ENCODE measurements at places on chromosomes 2 and 18.
A peak's percentile ranks its signal among the peaks of the same experiment; 100 is the strongest.

DNA sequence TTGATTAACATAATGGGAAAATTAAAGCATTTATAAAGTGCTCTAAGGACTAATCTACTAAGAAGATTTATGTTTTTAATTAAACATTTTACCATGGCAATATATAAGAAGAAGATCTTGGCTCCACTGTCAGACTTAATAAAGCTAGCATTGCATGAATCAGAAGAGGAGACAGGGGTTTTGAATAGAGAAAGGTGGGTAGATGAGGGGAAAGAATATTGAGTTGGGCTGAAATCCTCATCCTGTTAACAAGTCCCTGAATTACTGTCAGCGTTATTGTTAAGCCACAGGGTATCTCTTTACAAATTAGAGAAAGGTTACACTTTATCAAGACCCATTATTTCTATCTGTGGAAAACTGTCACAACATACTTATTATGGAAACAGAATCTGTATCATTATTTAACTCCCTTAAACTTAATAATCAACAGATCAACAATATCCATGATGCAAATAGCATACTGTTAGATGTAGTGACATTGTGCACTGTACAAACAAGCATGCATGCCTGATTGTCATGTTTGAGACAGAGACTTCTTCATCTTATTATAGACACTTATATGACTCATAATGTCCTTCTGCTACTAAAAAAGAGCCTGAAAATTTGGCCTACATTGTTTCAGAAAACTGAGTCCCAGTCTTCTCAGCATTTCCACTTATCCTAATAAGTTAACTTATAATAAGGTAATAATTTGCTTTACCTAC lies 304.1 kb downstream of the NRXN1 start:
- no peak for DNase-seq

- no peak for DNase-seq
These were observed 25.1 kb downstream of the DOCK10 start for GRCh38 chr2:225017098-225017685.

DNA sequence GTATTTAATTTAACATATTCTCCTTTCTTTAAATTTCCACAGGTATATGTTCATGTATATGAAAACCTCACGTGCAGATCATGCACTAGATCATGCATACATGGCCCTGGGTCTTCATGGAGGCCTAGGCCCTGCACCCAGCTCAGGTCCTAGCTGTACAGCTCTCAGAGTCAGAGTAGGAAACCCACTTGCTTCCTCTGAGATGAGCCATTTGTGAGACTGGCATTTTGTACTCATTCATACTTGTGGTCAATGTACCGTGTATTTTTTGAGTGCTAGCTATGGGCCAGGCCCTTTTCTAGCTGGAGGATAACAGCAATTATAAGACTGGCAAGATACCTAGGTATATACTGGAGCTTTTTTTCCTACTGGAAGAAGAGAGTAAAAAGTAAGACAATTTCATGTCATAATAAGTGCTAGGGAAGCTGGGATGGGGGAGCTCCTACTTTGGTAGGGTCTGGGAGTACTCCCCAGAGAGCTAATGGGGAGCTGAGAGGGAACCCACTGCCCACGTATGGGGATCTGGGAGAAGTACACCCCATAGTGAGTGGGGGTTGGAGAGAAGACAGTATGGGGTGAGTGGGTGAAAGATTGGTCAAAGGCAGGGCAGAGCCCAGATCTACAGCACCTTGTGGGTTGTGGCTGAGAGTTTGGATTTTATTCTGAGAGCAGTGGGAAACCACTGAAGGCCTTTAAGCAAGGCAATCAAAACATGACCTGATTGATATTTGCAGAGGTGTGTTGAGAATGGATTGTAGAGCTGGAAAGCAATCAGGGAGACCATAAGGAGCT lies 72.0 kb downstream of the POLE4 start:
- no peak for DNase-seq

- DNase-seq = no peak
These were observed 173.5 kb downstream of the ALK start for GRCh38 chr2:29747786-29748470.

DNA sequence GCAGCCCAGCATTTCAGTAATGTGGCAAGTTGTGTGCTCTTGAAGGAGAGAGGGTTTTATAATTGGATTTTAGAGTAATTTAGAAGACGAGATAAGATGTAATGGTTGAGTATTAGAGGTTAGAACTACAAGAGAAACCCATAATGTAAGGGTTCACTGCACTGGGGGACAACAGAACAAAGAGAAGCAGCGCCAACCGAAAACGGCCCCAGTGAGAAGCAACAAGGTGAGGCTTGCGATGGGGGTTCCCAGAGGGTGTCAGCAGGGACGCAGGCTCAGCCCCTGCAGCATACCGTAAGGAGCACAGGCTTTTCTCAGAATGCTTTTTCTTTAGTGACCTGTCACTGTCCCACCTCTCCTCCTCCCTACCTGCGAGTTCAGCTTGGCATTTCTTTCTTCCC lies 183.9 kb upstream of the ETAA1 start:
- DNase-seq = no peak

GRCh38 chr2:100291152-100291970 lies 30.9 kb downstream of the LONRF2 start:
- no peak for DNase-seq

GRCh38 chr18:48328473-48329210 lies 80.5 kb downstream of the ZBTB7C start:
- DNase-seq = no peak

DNA sequence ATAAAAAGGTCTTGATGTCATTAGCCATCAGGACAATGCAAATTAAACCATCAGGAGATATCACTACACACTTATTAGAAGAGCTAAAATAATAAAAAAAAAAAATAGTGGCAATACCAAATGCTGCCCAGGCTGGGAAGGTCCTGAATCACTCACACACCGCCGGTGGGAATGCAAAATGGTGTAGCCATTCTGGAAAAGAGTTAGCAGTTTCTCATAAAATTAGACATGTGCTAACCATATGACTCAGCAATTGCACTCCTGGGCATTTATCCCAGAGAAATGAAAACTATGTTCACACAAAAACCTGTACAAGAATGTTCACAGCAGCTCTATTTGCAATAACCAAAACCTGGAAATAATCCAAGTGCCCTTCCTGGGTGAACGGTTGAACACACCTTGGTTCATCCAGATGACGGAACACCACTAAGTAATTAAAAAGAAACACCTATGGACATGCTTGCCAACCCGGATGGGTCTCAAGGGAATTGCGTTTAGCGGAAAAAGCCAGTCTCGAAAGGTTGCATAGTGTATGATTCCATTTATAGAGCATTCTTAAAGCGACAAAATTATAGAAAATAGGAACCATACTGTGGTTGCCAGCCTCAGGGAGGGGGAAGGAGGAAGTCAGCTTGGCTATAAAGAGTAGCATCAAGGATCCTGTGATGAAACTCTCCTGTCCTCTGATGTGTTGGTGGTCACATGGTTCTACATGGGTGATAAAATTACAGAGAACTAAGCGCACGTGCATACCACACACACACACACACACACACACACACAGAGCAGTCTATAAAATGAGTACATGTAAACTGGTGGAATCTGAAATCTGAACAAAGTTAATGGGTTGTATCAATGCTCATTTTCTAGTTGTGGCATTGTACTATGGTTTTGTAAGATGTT lies 4.6 kb downstream of the MBP start:
- no peak for DNase-seq

GRCh38 chr2:180775711-180776110 lies 204.7 kb upstream of the UBE2E3 start:
- no peak for DNase-seq

DNA sequence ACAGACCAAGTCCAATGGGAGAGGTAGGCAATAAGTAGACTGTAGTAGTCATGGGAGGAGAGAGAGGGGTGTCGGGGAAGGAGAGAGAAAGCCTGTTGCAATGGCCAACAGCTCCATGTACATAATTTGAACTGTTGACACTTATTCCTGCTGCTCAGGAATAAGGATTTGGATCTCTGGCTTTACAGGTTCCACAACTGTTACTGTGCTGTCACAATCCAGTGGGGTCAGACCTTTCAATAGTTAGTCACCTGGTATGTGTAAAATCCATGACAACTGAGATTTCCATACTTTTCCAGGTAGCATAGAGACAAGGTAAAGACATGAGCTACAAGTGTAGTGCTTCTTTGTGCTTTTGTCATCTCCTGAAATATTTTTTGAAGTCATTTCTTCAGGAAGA lies 47.5 kb upstream of the RIOK3 start:
- no peak for DNase-seq

- no peak for DNase-seq
These were observed 76.0 kb upstream of the STK17B start for GRCh38 chr2:196247114-196247975.

DNA sequence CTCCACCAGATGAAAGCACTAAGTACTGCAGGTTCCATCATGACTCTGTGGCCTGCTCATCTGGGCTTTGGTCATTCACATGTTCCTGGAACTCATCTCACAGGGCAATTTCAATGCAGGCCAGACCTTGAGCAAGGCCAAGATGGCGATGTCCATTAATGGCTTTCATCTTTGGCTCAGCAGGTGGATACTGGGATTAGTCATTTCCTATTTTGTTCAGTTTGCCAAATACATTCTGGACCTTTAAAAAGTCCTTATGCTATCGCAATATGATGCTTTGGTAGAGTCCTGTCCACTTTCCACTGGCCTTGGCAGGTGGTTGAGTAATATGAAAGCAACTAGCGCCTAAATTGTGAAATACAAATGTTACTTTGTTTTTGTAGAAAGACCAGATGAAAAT lies 170.1 kb upstream of the REV1 start:
- DNase-seq = no peak

DNA sequence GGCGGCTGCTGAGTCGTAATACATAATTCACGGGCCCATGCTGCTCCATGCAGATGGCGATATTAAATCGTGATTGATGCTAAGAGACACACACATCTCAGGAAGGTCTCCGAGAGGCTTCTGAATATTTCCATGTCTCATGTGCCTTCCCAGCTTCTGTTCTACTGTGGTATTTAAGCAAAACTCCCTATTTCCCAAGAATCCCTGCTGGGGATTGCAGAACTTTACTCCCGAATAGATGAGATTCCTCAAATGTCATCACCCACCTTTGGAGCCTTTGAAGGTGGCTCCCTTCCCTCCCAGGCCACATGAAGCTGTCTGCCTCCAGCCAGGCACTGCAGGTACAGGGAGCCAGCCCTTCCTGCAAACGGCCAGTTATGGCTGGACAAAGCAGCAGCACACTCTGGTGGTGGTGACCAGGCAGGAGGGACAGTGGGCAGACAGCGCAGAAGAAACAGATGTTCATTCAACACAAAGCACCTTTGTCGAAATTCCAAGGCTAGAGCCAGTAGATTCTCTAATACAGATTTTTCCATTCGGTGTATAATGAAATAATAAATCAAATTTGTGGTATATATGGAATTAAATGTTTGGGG lies 14.1 kb downstream of the NRP2 start:
- DNase-seq = no peak

- no peak for DNase-seq
These were observed 301.8 kb downstream of the NBAS start for GRCh38 chr2:15259356-15259756.

GRCh38 chr2:218229851-218230250 lies 12.9 kb downstream of the ARPC2 start:
- no peak for DNase-seq

DNA sequence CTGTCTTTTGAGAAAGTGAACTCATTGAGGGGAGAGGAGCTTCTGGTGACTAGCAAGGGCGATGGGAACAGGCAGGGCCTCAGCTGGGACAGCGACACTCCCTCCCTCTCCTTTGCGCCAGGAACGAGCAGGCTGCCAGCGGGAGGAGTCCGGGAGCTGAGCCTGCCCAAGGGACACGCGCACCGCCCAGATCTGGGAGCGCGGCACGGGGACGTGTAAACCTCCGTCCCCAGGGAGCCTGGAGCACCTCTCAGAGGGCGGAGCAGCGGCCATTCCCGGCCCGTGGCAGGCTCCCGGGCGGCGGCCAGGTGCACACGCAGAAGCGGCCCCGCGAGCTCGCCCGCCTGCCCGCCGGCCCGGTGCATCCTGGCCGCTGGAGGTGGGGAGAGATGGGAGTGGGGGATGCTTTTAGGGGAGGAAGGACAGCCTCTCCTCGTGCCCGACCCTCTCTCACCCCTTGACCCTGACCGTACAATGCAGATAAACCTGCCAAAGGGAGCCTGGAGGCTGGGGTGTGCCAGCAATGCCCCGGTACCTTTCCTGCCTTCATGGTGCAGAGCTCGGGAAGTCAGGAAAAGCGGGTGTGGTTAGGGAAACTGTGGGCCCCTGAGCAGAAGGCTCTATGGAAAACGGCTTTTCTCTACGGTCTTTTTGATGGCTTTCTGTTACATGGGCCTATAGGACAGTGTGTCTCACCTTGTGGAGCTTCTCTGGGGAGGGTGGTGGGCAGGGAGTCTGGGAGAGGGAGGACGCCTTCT lies 2.2 kb downstream of the AQP4 start:
- no peak for DNase-seq

GRCh38 chr2:95032868-95033603 lies 7.5 kb downstream of the MAL start:
- DNase-seq = no peak

GRCh38 chr2:120738117-120738516 lies 2.4 kb downstream of the GLI2 start:
- DNase-seq = no peak

- no peak for DNase-seq
These were observed 87.9 kb downstream of the CNTNAP5 start for GRCh38 chr2:124112966-124113365.

GRCh38 chr2:62475172-62476011 lies 30.6 kb downstream of the TMEM17 start:
- DNase-seq = no peak

DNA sequence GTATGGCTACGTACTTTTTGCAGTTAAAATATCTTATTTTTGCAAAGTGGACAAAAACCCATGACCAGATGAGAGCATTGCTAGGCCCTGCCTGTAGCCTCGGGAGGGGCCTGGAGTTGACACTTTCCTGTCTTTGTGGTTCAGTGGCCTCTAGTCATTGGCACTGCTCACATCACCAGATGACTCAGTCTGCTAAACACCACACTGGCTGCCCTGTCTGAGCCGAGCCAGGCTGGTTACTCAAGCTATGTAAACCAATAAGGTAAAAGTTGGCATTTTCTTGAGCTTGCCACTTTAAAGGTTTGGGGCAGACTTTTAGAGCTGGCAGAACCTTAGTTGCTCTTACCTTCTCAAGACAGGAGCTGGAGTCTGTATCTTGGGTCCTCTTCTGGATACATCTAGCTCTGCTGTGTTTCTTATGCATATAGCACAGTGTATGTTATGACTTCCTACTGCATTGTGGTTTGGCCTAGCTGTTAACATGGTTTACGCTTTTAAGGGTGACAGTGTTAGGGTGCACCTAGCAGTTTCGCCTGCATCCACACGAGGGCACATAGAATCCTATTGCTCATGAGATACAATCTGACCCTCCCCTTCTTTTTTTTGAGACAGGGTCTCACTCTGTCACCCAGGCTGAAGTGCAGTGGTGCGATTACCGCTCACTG lies 76.4 kb downstream of the AP1S3 start:
- peak; percentile 13 for DNase-seq

DNA sequence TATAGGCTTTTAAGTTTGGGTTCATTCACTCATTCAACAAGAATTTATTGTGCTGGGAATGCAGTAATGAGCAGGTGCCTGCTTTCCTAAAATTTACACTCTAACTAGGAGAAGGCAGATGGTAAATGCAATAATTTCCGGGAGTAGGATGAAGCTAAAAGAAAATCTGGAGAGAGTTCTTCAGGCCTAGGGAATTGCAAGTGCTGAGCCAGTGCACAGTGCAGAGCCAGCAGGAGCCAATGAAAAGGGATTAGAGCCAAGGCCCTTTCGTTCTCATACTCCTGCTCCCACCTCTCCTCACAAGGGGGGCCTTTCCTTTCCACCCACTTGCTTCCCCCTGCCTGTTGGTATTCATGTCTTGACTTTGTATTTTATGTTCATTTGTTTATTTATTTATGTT lies 55.1 kb downstream of the CFAP221 start:
- DNase-seq = no peak

GRCh38 chr2:172107690-172108586 lies 5.2 kb upstream of the DLX2 start:
- DNase-seq = no peak
